ENCODE measurements at places on chromosomes 1 and 21.

- no peak for DNase-seq
These were observed 30.9 kb downstream of the LAMB3 start for GRCh38 chr1:209621286-209621685.

DNA sequence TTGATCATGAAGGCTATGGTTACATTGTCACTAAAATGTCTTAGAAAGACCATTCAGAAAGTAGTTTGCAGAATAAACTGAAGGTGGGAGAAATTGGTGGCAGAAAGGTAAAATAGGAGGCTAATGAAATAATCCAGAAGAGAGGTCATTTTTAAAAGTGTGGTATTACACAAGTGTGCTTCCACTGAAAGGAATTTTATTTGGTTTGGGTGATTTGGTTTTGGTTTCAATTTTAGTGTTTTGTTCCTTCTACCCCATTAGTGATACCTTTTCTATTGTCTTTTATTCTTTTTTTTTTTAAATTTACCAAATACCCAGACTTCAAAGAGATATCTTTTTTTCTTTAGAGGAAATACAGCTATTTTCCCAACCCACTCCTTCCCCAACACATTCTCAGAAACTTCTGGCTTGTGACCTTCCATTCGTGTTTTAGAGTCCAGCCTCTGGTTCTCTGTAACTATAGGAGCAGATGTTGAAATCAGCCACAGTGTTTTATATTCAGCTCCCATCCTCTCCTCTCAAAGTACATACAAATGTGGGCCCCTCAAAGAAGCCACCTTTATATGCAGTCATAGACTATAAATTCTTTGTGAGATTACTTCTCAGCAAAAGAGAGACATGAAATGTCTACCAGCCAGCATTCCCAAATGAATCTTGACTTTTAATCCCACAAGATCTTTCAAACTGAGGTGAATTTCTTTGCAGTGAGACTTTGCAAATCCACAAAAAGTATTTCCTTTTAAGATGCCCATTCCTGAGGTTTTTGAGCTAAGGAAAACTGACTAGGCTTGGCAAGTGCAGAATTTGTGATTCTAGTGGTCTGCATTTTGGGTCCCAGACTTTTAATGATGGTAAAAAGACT is 42.0 kb upstream of the PALMD start:
- no peak for DNase-seq

DNA sequence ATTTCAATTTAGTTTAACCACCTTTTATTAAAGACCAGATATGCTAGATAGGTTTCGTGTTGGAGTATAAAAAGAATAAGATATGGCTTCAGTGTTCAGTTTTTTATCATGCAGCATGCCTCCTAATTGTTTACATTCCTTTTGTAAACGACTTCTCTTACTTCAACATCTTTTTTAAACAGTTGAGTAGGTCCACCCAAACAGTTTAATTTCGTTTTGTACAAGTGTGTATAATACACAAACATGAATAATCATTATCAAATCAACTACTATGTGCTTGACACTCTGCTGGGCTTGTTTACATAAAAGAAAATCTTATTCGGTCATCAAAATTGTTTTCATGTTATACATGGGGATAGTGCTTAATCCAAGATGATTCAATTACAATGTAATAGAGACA is 906.3 kb upstream of the ADGRL4 start:
- DNase-seq, result no peak

DNA sequence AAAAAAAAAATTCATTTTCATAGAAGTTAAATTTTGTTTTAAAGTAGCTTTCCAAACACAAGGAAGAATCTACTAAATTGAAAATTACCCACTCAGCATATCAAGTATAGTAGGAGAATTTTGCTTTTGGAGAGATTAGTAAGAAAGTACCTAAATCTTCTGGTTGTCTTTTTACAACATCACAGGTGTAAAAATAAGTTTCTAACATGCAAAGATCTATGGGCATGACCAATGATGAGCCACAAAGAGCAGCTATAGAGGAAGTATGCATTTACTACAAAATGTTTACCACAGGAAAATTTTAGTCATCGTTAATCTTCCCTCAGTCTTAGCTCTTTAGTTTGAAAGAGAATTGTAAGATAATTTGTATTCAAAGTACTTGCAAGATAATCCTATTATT is 28.1 kb downstream of the ANGPTL3 start:
- no peak for DNase-seq

DNA sequence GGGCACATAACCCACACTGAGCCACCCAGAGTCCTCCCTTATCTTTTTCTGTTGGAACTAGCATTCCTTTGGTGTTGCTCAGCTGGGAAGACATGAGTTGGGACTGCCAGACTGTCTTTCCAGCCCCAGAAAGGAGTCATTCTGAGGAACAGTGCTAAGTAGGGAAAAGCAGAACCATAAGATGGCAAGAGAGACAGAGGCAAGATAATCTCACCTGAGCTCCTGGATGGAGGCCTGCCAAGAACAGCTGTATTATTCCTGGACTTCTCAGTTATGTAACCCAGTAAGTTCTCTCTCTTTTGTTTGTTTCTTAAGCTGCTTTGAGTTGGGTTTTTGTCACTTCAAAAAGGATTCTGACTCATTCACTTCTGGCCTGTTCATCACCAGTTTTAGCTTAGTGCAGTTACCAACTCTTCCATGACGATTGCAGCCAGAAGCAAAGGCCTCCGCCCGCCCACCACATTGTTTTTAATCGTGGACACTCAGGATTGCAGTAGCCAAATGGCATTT is 134.4 kb downstream of the OMA1 start:
- DNase-seq, result peak; percentile 33

- no peak for DNase-seq
These were observed 283.4 kb downstream of the KCNH1 start for GRCh38 chr1:210850556-210850955.
